ENCODE measurements at places on chromosomes 3 and 15. TPM values are rescaled to one million over a fixed set of nuclear protein-coding genes. Genes with fewer than 3 reads are reported as not detected.

The ESYT3 gene
- polyA plus RNA-seq, result not detected

The CTDSPL2 gene
- polyA plus RNA-seq, result 38.0 TPM

The DOCK3 gene
- polyA plus RNA-seq, result 0.07 TPM

The SLC27A2 gene
- polyA plus RNA-seq, result 0.23 TPM

The SLC28A1 gene
- not detected for polyA plus RNA-seq

The C3orf20 gene
- not detected for polyA plus RNA-seq

The CCR3 gene
- polyA plus RNA-seq, result 0.16 TPM

The PRTG gene
- 0.90 TPM for polyA plus RNA-seq

The INAFM2 gene
- polyA plus RNA-seq, result 8.2 TPM

The DAPK2 gene
- 3.6 TPM for polyA plus RNA-seq

All from fibroblast of lung (primary cell).